ENCODE measurements at places on chromosomes 16 and 17. TPM values are rescaled to one million over a fixed set of nuclear protein-coding genes. Genes with fewer than 3 reads are reported as not detected.

Gene MBTD1
- total RNA-seq, result 12.0 TPM

Gene ODAD4
- total RNA-seq, result 0.39 TPM

GRCh38 chr17:68704871-68705713 is 103.9 kb upstream of the FAM20A start:
- DNase-seq, result no peak

DNA sequence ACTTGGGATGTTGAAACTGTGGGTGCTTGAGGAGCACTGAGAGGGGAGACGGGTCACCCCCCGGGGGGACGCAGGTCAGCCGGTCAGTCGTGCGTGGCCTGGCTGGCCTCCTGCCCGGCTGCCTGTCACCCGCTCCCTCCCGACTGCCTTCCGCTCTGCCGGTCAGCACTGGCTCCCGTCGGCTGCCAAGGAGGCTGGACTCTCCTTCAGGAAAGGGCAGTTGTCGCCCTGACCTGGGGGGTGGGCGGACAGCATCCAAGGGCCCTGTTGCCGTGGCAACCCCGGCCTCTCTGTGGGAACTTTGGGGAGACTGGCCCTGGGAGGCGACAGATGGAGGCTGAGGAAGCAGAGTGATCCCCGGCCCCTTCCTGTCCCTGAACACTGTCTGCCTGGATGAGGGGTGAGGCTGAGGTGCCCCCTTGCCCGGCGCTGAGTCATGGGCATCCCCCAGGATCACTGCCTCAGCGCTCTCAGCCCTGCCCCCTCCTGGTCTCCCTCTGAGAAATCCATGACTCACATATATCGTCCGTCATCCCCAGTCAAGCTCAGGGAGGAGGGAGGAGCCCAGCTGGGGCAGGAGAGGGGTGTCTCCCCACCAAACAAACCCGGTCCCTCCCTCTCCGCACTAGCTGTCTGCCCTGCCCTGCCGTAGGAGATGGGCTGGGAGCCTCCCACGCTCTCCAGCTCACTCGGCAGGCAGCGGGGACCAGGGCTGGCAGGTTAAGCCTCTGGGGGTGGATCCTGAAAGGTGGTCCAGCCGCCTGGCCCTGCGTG is at the start of gene ADGRG1:
Gene ADGRG1, plus strand, starts transcription at position 623 of the 774 bp plus-strand sequence. CDS start 21,658 bp downstream, outside the sequence.
- peak; percentile 22 for DNase-seq

DNA sequence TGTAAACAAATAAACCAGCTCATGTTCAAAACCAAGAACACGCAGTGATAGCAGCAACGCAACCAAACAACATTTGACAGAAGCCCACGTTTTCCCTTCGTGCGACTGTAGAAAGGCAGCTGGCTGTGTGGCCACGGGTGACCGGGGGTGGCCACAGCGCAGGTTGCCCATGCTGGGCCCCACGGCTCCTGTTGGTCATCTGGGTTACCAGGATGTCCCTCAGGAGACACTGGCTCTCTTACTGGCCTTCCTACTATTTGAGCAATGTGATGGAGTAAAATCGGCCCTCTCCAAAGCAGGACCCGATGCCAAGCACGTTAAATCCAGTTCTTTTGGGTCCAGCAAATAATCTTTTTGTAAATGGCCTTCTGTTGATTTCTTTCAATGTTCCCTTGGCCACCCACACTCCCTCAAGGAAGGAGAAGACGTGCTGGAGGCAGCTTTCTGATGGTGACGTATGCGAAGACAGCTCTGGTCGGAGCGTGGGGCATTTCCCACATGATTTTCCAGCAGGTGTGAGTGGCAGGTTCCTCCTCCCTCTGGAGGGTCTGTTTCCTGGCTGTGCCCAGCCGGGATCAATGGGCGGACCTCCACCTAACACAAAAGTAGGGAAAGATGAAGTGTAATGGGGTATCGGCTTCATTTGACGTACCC is 143.1 kb upstream of the CHMP6 start:
- no peak for DNase-seq

DNA sequence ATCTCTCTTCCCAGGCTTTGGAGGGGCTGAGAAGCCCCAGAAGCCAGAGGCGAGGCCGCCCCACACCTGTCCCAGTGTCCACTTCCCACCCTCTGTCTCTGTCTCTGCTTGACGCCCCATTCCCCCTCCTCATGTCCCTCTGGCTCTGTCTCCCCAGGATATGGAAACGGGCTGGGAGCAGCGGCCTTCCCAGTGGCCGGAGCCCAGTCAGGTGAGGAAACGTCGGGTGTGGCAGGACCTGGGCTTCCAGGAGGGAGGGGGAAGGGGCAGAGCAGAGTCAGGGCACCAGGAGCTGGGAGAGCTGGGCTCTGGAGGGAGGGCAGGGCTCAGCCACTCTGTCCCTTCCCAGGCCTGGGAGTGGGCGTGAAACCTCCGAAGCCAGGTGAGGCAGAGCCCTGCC is 10.6 kb upstream of the PKMYT1 start:
- no peak for DNase-seq

DNA sequence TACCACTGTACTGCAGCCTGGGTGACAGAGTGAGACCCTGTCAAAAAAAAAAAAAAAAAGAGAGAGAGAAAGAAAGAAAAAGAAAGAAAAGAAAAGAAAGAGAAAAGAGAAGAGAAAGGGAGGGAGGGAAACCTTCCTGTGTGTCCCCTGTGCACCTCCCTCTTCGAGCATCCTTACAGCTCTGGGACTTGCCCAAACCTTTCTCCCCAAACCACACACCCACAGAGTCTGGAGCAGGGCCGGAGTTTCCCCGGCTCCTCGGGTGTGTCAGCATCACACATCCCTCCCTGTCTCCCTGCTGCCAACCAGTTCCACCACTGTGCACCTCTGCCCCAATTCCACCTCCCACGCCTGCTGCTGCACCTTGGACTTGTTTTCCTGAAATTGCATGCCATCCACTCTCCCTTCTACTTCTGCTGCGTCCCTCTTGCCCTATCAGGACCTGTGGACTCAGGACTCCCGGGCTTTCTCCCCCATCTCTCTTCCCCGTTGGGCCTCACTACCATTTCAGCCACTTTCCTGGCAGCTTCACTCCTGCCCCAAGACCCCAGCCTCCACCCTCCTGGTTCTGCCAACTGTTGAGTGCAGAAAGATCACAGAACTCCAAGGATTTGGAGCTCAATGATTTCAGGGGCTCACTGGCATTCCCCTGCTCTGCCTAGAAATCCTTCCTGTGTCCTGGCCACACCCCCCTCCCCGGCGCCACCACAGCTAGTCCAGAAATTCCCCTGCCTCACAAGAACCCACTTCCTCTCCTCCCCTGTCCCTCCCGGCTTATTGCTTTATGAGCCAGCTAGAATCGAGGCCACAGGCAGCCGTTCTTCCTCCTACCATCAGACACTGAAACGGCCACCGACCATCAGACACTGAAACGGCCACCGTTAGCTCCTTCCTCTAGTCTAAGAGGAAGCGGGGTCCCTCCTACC is 3.7 kb upstream of the CDK3 start:
- peak; percentile 38 for DNase-seq

DNA sequence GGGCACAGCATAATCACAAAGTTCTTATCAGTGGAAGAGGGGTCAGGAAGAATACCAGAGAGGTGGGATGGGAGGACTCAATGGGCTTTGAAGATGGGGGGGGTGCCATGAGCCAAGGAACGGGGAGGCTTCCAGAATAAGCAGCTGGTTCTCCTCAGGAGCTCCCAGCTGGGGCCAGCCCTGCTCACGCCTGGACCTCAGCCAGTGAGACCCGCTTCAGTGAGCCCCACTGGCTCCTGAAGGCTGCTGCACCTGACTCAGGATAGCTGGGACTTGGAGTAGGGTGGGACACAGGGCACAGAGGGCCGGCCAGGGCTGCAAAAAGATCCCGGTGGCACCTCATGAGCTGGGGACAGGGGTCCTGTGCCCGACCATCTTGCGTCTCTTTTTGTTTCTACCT is 24.4 kb upstream of the ZC3H18 start:
- DNase-seq, result no peak

DNA sequence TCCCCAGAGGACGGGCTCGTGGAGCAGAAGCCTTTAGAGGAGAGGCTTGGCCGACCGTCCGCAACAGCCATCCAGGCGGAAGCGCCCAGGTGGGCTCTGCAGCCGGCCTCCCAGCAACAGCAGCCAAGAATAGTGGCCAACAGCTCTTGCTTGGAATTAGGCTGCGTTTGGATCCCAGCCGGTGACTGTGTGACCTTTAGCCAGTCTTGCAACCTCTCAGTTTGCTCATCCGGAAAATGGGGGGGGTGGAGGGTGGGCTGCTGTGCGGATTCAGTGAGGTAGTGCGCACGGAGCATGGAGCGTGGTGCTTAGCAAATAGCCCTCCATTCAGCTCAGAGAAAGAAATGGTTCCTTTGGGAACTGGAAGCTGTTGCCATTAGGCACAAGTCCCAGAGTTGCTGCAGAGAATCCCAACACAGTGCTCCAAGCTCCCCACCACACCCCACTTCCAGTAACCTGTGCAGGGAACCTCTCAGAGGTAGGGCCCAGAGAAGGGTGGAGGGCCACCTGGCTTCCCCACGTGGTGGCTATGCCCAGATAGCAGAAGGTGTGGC is 46.7 kb downstream of the RTN4RL1 start:
- no peak for DNase-seq
